Cortex of kidney (tissue), 1 donor: ENCODE measurements at places on chromosomes 12 and 14.

GRCh38 chr12:5691943-5692342 is 253.1 kb downstream of the ANO2 start:
- no peak for DNase-seq

GRCh38 chr12:109679501-109680263 is 33.9 kb upstream of the FAM222A start:
- no peak for DNase-seq

DNA sequence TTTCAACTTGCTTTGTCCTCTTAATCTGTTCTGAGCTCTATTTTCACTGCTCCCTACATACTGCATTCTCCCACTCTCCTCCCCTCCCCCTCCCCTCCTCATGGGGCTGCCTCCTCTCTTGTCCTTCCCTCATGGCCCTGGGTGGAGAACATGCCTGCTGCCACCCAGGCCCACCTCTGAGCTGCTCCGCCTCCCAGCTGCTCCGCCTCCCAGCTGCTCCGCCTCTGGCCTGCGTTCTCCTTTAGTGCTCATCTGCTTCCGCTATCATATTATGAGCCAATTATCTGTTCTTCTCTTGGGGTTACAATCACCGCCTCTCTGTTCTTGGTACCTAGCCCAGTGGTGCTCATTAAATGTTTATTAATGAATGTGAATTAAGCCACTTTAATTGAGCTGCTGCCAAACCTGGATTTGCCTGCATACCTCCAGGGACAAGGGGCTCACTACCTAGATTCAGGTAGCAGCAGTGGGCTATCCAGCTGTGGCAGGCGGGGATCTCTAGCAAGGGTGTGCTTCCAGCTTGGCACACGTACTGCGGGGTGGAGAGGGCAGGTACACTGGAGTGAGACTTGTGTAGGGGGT is 32.0 kb upstream of the FAM181A start:
- DNase-seq, result no peak

DNA sequence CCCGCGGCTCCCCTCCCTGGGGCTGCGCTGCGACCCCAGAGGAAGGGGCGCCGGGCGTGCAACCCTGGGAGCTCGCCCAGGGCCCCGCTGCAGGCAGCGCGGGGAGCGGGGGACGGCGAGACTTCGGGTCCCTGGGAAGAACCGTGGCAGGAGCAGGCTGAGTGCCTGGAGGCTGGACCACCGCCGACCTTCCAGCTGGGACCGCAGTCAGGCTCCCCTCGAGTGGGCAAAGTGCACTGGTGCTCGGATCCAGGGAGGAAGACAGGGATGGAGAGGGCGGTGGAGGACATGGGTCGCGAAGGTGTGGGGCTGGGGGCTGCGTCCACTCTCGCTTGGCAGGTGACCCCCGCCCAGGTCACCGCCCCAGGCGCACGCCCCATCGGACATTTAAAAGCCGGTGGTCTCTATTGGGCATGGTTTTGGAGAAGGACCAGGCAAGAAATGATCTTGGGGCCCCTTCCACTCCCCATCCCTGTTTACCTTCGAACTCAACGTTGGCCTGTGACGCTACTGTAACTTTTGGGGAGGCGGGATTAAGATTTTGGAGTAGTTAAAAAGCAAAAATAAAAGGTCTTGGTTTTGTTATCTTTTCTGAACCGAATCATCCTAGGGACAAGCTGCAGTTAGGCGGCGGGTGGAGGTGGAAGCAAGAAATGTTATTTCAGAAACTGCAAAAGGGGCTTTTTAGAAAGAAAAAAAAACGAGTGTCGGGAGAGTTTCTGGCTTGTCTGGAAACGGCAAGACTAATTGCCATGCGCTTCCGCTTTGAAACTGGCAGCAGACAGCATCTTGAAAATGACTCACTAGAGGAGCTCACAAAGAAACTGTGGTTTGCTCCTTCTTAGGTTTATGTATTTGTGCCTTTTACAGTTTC is 1.0 kb downstream of the ELK3 start:
- no peak for DNase-seq

DNA sequence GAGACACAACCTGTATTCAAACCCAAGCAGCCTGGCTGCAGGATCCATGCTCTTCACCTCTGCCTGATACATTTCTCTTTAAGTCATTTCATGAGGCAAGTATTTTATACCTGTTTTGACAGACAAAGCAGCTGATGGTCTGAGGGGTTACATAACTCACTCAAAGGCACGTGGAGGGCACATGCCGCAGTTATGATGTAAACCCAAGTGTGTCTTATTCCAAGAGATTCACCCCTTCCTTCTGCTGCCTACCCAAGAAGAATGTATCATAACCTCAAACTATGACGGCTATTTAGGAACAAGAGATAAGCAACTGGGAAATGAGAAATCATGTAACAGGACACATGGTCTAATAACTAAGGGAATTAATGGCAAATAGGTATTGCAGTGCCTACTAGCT is 329.8 kb upstream of the TMPO start:
- DNase-seq, result no peak

GRCh38 chr12:123713823-123714585 is 1.9 kb downstream of the ATP6V0A2 start:
- DNase-seq, result no peak

DNA sequence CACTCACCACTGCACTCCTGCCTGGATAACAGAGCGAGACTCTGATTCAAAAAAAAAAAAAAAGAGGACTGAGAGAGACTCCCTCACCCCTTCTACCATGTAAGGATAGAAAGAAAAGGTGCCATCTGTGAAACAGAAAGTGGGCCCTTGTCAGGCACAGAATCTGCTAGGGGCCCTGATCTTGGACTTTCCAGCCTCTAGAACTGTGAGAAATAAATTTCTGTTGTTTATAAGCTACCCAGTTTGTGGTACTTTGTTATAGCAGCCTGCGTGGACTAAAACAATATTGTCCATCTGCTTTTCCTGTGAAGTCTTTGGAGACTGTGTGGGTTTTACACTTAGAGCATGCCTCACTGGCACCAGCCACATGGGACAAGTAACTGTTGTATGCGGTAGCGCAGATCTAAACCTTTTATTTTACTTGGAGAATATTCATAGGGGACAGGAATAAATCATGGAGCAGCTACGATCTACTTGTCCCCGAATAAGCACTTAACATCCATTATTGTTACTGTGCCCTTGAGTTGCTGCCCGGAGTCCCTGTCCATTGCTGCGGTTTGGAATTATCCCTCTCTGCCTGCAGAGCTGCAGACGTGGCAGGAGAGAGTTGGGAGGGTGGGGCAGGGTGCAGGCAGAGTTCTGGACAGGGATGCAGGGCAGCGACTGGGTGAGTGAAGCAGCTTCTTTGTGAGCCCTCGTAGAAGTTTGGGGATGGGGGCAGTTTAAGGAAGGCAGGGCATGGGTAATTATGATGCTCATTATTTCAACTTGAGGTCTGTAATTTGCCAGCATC is 52.4 kb upstream of the STON2 start:
- DNase-seq, result no peak

GRCh38 chr14:100404419-100404818 is 81.3 kb downstream of the SLC25A47 start:
- DNase-seq, result no peak
